ENCODE measurements at places on chromosomes 1 and 21.

GRCh38 chr1:24895511-24895910 is 34.6 kb downstream of the RUNX3 start:
- no peak for DNase-seq

DNA sequence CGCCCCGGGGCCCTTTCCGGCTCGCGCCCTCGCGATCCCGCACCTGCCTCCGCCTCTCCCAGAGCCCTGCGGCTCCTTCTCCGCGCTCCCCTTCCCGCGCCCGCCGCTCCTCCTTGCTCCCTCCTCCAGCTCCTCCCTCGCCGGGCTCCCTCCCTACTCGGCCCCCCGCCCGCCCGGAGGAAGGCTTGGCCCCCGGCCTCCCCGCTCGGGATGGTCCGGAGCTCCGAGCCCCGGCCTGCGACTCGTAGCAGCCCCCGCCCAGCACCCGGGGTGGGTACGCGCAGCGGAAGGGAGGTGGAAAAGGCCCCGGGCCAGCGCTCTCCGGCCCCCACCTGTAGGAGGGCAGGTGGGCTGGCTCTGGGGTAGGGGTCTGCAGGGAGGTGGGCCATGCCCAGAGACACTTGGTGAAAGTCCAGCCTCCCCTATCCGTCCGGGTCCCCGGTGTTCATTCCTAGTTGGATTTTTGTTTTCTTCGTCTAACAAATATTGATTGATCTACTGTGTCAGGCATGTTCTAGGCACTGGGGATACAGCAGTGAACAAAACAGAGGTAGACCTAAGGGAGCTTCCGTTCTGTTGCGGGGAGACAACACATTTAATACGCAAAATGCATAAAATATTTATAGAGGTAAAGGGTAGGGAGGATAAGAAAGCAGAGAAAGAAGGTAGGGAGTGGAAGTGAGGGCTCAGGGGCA is at the start of gene HTR1D:
Gene HTR1D (minus strand): TSS at position 82 of the 695 bp plus-strand sequence. CDS start 23,283 bp downstream, outside the sequence.
- DNase-seq, result peak; percentile 49

DNA sequence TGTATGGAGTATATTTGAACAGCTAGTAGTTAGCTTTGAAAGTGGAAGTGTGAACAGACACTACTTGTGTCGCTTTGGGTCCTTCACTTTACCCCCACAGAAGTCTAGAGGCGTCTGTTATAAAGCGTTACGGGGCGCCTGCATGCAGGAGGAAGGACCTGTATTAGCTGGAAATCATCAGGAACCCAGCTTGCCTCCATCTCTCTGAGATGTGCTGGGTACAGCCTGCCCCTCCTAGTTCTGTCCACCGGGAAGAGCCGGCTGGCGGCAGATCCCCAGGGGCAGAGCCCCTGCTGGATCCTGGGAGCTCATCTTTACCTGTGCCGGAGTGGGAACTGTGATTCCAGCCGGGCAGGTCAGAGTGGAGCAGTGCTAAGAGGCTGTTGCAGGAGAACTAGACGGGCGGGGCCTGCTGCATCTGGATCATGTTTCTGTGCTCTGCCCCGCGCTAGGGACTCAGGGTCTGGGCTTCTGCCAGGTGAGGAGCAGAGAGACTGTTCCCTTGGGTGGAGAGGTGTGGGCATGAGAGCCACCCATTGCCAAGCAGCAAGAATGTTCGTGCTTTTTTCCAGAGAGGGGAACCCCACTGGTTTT is 22.3 kb upstream of the SPSB1 start:
- no peak for DNase-seq

GRCh38 chr1:206550446-206550845 is 43.1 kb downstream of the RASSF5 start:
- DNase-seq, result no peak

DNA sequence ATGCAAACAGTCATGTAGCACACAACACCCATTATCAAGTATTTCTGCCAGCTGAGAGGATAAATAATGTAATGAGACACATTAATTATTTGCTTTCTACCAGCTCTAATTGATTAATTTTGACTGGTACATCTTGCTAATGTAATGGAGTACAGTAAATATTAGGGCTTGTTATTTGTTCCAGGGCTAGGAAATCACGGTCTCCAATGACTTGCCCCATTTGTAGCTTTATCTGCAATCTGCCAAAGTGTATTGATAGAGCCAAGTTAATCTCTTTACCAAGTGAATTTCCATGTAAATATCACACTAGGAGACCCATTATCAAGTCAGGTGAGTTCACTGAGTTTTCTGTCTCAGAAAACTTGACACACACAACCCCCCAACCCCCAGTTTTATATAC is 55.1 kb downstream of the RGS13 start:
- no peak for DNase-seq
